ENCODE measurements at places on chromosomes 7 and 10. TPM values are rescaled to one million over a fixed set of nuclear protein-coding genes. Genes with fewer than 3 reads are reported as not detected.

- H3K27me3 ChIP-seq = no peaks in the 10 kb centered on the region
- H3K4me3 ChIP-seq = no peak overlapping the region
Measured at GRCh38 chr7:142250705-142251104, 7.2 kb downstream of the PRSS58 start.

DNA sequence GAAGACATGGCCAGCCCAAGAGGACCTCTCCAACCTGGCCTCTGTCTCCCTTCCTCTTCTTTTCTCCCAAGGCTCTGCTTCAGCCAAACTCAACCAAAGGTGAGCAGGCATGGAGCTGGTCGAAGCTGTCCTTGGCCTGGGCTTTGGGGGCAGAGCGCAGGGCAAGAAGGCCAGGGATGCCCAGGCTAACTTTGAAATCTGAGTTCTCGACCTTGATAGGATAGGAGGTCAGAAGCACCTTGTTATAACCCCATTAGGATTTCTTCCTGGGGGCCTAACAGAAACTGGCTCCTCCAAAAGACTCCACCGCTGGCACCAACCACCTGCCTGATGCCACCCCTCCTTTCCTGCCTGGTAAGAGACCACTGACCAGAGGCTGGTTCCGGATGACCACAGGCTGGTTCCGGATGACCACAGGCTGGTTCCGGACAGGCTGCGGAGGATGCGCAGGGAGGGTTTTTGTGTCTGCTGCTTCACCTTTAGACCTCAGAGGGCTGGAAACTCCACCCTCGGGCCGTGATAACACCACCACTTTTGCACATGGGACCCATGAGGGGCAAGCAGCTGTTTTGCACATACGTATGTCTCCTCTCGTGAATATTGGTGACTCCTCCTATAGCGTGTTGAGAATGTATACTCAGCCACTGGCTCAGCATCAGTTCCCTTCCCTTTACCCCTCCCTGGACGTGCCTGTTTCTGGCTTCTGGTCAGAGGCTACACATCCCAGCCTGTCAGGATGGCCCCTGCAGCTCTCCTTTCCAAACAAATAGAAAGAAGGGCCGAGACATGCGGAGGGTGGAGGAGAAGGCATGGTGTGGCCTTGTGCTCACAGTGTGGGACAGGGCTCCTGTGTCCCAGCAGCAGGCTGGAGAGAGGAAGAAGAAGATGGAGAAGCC is 140.1 kb downstream of the DNAJB6 start:
- H3K36me3 ChIP-seq = no peaks in the 10 kb centered on the region
- no peak overlapping the region for H3K27ac ChIP-seq
- no peaks in the 10 kb centered on the region for H3K4me1 ChIP-seq
- DNase-seq = no peak

- H3K27me3 ChIP-seq = no peaks in the 10 kb centered on the region
- H3K27ac ChIP-seq = no peak overlapping the region
- no peaks in the 10 kb centered on the region for H3K4me1 ChIP-seq
- no peak for DNase-seq
- no peaks in the 10 kb centered on the region for H3K36me3 ChIP-seq
- no peak overlapping the region for H3K4me3 ChIP-seq
Measured at GRCh38 chr10:46292573-46293023, 5.8 kb downstream of the ANTXRL start.

GRCh38 chr10:81963606-81964005 is 88.6 kb downstream of the NRG3 start:
- H3K4me3 ChIP-seq = no peak overlapping the region
- no peaks in the 10 kb centered on the region for H3K36me3 ChIP-seq
- no peaks in the 10 kb centered on the region for H3K4me1 ChIP-seq
- no peak overlapping the region for H3K27ac ChIP-seq

DNA sequence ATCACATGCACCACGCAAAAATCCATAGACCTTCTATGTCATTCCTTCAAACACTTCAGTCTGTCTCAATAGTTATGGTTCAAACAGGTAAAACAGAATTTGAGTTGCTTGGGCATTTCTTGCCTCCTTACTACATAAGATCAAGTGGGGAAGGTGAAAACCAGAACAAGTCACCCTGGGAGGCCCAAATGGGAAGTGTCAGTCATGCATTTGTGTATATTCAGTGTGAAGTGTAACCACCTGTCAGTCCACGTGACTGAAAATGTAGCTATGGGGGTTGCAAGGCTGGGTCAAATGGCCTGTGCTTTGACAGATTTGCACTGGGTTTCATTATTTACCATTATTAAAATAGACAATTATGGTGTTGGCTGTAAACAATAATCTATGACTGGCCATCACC is 176.6 kb upstream of the VIPR2 start:
- no peaks in the 10 kb centered on the region for H3K36me3 ChIP-seq
- H3K4me1 ChIP-seq = no peaks in the 10 kb centered on the region
- no peaks in the 10 kb centered on the region for H3K27me3 ChIP-seq
- DNase-seq = no peak
- H3K27ac ChIP-seq = no peak overlapping the region
- no peak overlapping the region for H3K4me3 ChIP-seq

GRCh38 chr10:33142295-33142694 is 184.3 kb upstream of the ITGB1 start:
- no peaks in the 10 kb centered on the region for H3K27me3 ChIP-seq
- no peaks in the 10 kb centered on the region for H3K36me3 ChIP-seq
- no peak overlapping the region for H3K27ac ChIP-seq
- no peak for DNase-seq
- no peaks in the 10 kb centered on the region for H3K4me1 ChIP-seq

GRCh38 chr7:139866047-139866837 is 37.2 kb downstream of the TBXAS1 start:
- no peaks in the 10 kb centered on the region for H3K36me3 ChIP-seq
- no peaks in the 10 kb centered on the region for H3K27me3 ChIP-seq
- peak; percentile 13 for DNase-seq
- H3K27ac ChIP-seq = no peak overlapping the region

DNA sequence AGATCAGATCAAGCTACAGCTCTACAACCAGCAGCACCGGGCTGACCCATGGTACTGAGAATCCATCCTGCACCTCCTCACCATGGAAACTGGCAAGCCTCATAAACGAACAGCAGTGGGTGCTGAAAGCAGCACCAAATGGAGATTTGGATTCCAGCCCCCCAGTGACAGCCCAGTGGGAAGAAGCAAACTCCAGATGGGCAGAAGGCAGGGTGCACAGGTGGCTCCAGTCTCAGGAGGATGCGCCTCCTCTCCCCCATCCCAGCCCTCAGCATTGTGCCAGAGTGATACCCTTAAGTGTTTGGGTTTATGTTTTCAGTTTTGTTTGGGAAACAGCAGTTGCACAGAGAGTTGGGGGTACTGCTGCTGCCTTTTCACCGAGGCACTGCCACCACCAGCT is 20.6 kb upstream of the SMO start:
- peaks cover 6% of the 10 kb centered on the region for H3K4me1 ChIP-seq
- no peaks in the 10 kb centered on the region for H3K36me3 ChIP-seq
- H3K27me3 ChIP-seq = no peaks in the 10 kb centered on the region
- H3K4me3 ChIP-seq = no peak overlapping the region
- DNase-seq = no peak

DNA sequence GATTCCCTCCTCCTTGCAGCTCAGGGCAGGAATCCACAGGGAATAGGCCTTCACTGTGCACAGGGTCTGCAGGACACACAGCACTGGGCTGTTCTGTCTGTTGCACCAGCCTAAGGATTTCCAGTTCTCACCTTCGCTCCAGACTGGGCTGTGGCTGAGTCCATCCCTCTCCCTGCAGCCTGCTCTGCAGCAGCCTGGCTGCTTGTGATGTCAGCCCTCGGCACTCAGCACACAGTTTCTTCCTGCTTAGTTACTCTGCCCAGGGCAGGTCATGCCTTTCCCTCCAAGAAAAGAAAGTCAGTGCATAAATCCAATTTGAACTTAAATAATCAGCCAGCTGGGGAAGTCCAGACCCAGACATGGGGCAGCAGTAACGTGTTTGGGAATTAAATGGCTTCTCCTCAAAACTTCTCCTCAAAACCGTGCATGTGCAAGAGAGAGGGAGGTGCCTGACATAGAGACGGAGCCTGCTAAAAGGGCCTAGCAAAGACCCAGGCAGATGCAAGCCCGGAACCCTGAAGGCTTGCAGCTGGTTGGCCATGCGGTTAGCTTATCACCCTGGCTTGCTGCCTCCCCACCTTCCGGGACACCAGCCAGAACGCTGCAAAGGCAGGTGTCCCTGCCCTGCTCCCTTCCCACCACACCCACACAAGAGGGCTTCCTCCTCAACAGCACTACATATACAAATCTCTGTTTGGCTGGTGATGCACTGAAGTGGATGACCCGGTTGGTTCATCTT is 10.9 kb upstream of the GDF2 start:
- no peak overlapping the region for H3K27ac ChIP-seq
- no peaks in the 10 kb centered on the region for H3K36me3 ChIP-seq
- H3K4me1 ChIP-seq = peaks cover 2% of the 10 kb centered on the region
- no peaks in the 10 kb centered on the region for H3K27me3 ChIP-seq
- DNase-seq = no peak

GRCh38 chr10:3887885-3888476 is 103.0 kb upstream of the KLF6 start:
- no peaks in the 10 kb centered on the region for H3K36me3 ChIP-seq
- no peaks in the 10 kb centered on the region for H3K27me3 ChIP-seq
- DNase-seq = peak; percentile 65
- H3K27ac ChIP-seq = peak overlapping the region; percentile 87
- H3K4me1 ChIP-seq = peaks cover 30% of the 10 kb centered on the region

UTF1 gene
- total RNA-seq = not detected

GRCh38 chr7:39746103-39746819 is 122.9 kb downstream of the RALA start:
- no peak overlapping the region for H3K27ac ChIP-seq
- H3K4me3 ChIP-seq = no peak overlapping the region
- no peak for DNase-seq
- H3K27me3 ChIP-seq = no peaks in the 10 kb centered on the region

DNMBP gene
- total RNA-seq = 15.9 TPM

DNA sequence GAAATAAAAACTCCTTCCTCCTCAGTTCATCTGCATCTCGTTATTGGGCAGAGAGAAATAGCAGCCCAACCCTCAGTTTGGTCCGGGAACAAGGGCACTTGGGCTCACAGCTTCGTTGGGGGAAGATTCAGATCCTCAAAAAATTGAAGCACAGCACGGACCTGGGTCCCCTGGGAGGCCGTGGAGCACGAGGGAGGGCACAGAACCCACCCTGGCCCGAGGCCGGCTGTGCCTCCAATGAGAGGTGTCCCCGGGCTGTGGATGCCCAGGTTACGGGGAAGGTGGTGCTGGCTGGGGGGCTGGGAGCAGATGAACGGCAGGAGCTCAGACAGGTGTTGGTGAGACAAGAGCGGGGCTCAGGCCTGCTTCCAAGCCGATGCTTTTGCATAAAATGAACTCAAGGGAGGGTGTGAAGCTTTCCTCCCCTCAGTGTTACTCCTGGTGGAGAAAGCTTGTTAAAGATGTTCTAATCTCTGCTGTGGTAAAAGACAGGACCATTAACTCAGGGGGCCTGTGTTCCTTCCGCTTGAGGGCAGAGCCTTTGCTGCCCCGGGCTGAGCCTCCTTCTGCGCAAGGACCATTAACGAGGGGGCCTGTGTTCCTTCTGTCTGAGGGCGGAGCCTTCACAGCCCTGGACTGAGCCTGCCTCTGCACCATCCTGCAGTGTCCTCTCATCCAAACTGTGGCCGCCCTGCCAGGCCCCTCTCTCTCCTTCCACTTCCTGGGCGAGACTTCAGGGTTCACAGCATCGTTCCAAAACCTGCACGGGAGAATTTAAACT is 302.2 kb downstream of the ADARB2 start:
- no peaks in the 10 kb centered on the region for H3K27me3 ChIP-seq
- H3K4me3 ChIP-seq = no peak overlapping the region
- no peak for DNase-seq
- no peaks in the 10 kb centered on the region for H3K4me1 ChIP-seq

SPOCK2 gene
- 9.7 TPM for total RNA-seq

GRCh38 chr10:2196272-2196671 is 458.9 kb upstream of the ADARB2 start:
- H3K27me3 ChIP-seq = no peaks in the 10 kb centered on the region
- H3K4me3 ChIP-seq = no peak overlapping the region
- no peak overlapping the region for H3K27ac ChIP-seq
- no peak for DNase-seq
- no peaks in the 10 kb centered on the region for H3K36me3 ChIP-seq
- H3K4me1 ChIP-seq = no peaks in the 10 kb centered on the region

GRCh38 chr7:135673360-135673706 is 11.0 kb downstream of the STMP1 start:
- peaks cover 31% of the 10 kb centered on the region for H3K4me1 ChIP-seq
- H3K27me3 ChIP-seq = no peaks in the 10 kb centered on the region
- DNase-seq = no peak
- H3K36me3 ChIP-seq = no peaks in the 10 kb centered on the region
- no peak overlapping the region for H3K4me3 ChIP-seq

- peak; percentile 43 for DNase-seq
- no peaks in the 10 kb centered on the region for H3K4me1 ChIP-seq
- no peaks in the 10 kb centered on the region for H3K36me3 ChIP-seq
- H3K4me3 ChIP-seq = no peak overlapping the region
- no peaks in the 10 kb centered on the region for H3K27me3 ChIP-seq
- no peak overlapping the region for H3K27ac ChIP-seq
Measured at GRCh38 chr7:84722734-84723133, 464.1 kb downstream of the SEMA3D start.

DNA sequence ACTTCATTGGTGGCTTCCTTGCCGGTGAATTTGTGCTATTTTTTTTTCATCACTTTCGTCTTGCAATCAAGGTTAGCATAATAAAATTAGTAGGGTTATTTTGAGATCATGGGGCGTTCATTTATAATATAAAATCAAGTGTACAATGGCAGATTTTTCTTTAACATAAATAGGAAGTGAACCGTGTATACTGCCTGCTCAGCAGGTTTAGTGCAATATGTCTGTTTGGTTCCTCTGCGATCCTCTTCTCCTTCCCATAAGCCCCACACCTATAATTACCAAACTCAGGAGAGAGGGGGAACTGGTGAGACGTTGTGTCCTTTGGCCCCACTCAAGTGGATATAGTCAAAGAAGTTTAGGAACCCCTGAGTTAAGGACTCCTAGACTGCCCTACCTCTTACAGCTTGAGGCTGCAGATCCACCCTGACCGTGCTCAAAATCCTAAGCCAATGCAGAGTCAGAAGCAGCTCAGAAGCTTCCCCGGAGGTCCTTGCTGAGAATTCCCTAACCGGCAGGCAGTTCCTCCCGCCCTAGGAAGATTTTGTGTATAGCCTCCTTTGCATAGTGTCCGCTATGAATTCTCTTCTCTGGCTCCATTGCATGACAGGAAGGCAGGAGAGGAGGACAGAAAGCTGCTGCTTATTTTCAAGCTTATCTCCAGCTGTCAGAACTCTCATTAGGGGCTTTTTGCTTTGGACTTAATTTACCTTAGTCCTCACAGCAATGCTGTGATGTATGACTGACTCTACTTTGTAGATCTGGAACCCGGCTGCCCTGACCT is 41.5 kb downstream of the PYROXD2 start:
- no peak for DNase-seq
- H3K27ac ChIP-seq = no peak overlapping the region
- H3K27me3 ChIP-seq = no peaks in the 10 kb centered on the region
- no peaks in the 10 kb centered on the region for H3K4me1 ChIP-seq
- H3K4me3 ChIP-seq = no peak overlapping the region

- H3K4me3 ChIP-seq = no peak overlapping the region
- H3K27me3 ChIP-seq = no peaks in the 10 kb centered on the region
- H3K36me3 ChIP-seq = no peaks in the 10 kb centered on the region
- H3K27ac ChIP-seq = no peak overlapping the region
Measured at GRCh38 chr10:31804352-31804810, 124.2 kb downstream of the ARHGAP12 start.

GRCh38 chr10:107986571-107986970 is 822.1 kb upstream of the SORCS1 start:
- H3K36me3 ChIP-seq = no peaks in the 10 kb centered on the region
- H3K27ac ChIP-seq = no peak overlapping the region
- H3K27me3 ChIP-seq = no peaks in the 10 kb centered on the region
- no peaks in the 10 kb centered on the region for H3K4me1 ChIP-seq

PDLIM1 gene
- total RNA-seq = 191 TPM

SAMD9 gene
- 5.6 TPM for total RNA-seq

GRCh38 chr7:30994206-30995100 is 30.7 kb downstream of the GHRHR start:
- DNase-seq = no peak
- no peak overlapping the region for H3K4me3 ChIP-seq
- H3K36me3 ChIP-seq = no peaks in the 10 kb centered on the region
- H3K4me1 ChIP-seq = no peaks in the 10 kb centered on the region
